ENCODE measurements at places on chromosomes 3 and 15. TPM values are rescaled to one million over a fixed set of nuclear protein-coding genes. Genes with fewer than 3 reads are reported as not detected.

- H3K36me3 ChIP-seq, result no peaks in the 10 kb centered on the region
- H3K27me3 ChIP-seq, result no peaks in the 10 kb centered on the region
- DNase-seq, result no peak
- H3K4me1 ChIP-seq, result no peaks in the 10 kb centered on the region
- H3K4me3 ChIP-seq, result no peak overlapping the region
Measured at GRCh38 chr3:127052121-127052561, 69.2 kb downstream of the PLXNA1 start.

The PLSCR4 gene
- 43.5 TPM for total RNA-seq

- no peaks in the 10 kb centered on the region for H3K36me3 ChIP-seq
- no peak for DNase-seq
- H3K27ac ChIP-seq, result peak overlapping the region; percentile 68
- peaks cover 14% of the 10 kb centered on the region for H3K4me1 ChIP-seq
Measured at GRCh38 chr3:149371001-149371722, 6.3 kb downstream of the TM4SF1 start.

DNA sequence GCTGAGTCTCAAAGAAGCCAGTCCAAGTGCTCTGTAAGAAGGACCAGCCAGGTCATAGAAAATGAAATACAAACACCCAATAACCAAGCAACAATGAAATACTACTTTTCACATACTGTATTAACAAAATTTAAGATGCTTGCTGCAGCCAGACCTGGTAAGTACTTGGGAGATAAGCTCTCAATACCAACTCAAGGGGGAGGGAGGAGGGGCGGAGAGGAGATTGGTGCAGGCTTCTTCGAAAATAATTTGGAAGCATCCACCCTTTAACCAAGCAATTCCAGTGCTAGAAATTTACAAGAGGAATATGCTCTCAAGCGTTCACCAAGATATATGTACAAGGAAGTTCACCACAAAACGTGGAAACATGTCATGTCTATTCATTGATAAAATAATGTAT, 7.6 kb upstream of the LRRC2 start:
- DNase-seq, result no peak
- H3K4me3 ChIP-seq, result no peak overlapping the region
- no peak overlapping the region for H3K27ac ChIP-seq

DNA sequence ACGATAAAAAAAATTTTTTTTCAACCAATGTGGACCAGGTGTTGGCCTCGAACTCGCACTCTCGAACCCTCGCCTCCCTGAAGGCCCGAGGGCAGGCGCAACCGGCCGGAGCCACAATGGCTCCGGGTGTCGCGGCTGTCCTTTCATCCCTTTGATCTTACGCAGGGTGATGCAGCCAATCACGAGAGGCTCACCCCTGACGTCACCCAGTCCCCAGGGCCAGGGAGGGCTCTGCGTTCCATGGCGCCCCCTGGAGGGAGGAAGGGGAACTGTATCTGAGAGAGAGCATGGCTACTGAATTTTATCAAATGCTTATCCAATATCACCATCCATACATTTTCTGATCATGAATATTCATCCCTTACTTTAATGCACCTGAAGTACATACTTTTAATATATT, 15.4 kb upstream of the GMNC start:
- H3K36me3 ChIP-seq, result no peaks in the 10 kb centered on the region
- no peak overlapping the region for H3K27ac ChIP-seq
- H3K4me1 ChIP-seq, result no peaks in the 10 kb centered on the region
- DNase-seq, result no peak

GRCh38 chr3:102006812-102007485, 157.6 kb downstream of the NFKBIZ start:
- H3K27me3 ChIP-seq, result no peaks in the 10 kb centered on the region
- no peak overlapping the region for H3K4me3 ChIP-seq
- H3K4me1 ChIP-seq, result peaks cover 8% of the 10 kb centered on the region
- peak overlapping the region; percentile 31 for H3K27ac ChIP-seq

DNA sequence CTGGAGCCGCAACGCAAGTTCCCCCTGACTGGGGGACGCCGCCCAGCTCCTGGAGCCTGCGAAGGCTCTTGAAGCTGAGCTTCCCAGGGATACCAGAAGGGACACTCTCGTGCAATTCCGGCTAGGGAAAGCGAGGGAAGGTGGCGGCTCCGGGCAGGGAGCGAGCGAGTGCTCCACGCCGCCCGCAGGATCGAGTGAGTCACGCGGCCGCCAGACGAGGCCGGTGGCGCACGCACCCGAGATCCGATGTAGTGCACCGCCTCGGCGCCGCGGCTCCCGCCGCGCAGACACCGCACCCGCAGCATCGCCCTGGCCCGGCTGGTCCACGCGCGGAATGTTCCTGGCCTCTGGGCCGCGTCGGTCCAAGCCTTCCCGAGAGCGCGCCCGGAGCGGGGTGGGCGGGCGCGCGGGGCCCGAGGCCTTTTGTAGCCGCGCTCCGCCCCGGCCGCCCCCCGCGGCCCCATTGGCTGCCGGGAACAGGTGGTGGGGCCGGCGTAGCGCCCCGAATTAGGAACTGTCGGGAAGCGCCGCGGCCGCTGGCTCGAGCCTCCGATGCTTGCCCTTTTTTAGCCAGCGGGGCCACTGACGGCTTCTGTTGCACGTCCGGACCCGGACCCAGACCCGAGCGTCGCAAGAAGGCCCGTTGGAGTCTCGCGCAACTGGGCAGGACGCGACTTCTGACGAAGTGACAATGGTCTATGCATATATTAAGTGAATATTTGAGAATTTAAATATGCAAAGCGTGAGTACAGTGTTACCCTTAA, at the start of gene GATM:
GATM (minus strand) TSS at position 396 of the 764 bp plus-strand sequence; CDS start at position 305, 91 bp downstream.
- H3K4me3 ChIP-seq, result peak within 1 kb of the TSS; percentile 70
- H3K27me3 ChIP-seq, result no peaks in the 10 kb centered on the region
- H3K4me1 ChIP-seq, result peaks cover 33% of the 10 kb centered on the region

GRCh38 chr3:151276687-151277042, 1.7 kb downstream of the P2RY14 start:
- no peaks in the 10 kb centered on the region for H3K27me3 ChIP-seq
- no peak overlapping the region for H3K27ac ChIP-seq
- no peaks in the 10 kb centered on the region for H3K36me3 ChIP-seq
- H3K4me3 ChIP-seq, result peak overlapping the region; percentile 24
